ENCODE measurements at places on chromosomes 6 and 20.

GRCh38 chr20:39778847-39779604, 816.9 kb downstream of the DHX35 start:
- no peak for DNase-seq

GRCh38 chr6:87656857-87657256, 45.2 kb downstream of the AKIRIN2 start:
- no peak for DNase-seq

DNA sequence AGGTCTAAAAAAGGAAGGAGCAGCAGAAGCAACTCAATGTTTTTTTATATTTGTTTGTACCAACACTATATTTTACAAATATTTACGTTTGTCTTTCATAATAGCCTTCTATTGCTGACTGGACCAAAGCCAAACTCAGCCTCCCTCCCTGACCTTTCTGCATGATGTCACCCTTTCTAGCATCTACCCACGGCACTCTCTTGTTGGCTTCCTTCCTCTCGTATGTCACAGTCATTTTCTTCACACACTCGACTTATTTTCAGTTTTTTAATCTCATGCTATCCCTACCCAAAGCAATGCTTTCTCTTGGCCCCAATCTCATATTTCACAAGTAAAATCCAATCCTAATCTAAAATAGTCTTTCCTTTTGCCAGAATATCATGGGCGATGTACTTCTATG, 16.3 kb upstream of the FAM8A1 start:
- DNase-seq: peak; percentile 66

GRCh38 chr6:111982681-111983080, 71.2 kb upstream of the CCN6 start:
- DNase-seq: no peak

DNA sequence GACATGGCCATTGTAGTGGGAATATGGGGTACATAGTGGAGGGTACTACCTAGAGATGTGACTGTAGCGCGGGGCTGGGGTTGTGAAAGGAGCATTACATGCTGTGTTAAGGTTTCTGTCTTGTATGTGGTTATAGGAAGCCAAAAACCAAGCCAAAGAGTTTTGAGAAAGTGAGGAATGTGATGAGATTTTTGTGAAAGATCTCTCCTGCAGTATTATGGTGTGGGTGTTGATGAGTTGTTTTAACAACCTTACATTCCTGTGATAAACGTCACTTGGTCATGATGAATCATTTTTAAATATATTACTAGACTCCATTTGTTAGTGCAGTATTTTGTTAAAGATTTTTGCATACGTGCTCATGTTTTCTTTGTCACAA, 48.9 kb downstream of the ZFAND3 start:
- peak; percentile 17 for DNase-seq

DNA sequence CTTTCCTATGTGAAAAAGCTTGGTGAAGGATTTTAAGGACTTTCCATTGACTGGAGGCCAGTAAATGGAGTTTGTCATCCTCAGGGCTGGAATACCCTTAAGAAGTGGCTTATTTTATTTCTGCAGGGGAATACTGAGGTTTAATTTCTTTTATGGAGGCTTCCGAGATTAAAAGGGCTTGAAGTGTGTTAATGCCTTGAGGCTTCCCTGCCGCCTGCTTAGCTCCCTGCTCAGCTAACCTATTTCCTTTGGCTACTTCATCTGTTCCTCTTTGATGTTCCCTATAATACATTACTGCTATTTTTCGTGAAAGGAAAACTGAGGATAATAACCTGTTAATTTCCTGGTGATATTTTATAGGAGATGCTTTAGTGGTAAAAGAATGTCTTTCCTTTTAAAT, 44.2 kb downstream of the HLA-DPB1 start:
- no peak for DNase-seq

DNA sequence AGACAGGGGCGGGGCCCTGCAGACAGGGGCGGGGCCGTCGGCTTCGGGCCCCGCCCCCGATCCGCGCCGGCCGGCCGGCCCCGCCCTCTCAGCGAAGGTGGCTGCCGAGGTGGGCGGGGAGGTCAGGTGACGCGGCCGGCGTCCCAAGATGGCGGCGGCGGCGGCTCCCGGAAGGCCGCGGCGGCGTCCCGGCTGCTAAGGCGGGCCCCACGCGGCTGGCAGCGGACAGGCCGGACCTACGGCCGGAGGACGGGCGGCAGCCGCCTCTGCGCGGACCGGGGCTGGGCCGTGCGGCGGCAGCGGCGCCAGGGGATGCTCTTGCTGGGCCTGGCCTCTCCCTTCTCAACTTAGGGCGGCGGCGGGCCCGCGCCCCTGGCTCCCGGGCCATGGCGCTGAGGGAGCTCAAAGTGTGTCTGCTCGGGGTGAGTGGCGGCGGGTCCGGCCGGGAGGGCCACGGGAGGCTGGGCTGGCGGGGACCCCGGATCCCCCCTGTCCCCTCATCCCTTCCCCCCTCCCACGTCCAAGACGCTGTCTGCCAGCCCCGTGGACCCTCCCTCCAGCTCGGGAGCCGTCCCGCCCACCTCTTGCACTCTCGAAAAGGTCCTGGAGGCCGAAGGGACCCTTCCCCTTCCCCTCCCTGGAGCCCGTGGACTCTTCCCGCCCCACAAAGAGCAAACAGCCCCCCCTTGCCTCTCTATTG, at the start of gene RAB22A:
RAB22A (plus strand) TSS at position 125 of the 700 bp plus-strand sequence; CDS start at position 387, 262 bp downstream.
- DNase-seq: peak; percentile 19

GRCh38 chr6:126180585-126180984, 159.3 kb upstream of the CENPW start:
- DNase-seq: no peak

GRCh38 chr6:56875961-56876360, 78.9 kb upstream of the BEND6 start:
- DNase-seq: no peak

DNA sequence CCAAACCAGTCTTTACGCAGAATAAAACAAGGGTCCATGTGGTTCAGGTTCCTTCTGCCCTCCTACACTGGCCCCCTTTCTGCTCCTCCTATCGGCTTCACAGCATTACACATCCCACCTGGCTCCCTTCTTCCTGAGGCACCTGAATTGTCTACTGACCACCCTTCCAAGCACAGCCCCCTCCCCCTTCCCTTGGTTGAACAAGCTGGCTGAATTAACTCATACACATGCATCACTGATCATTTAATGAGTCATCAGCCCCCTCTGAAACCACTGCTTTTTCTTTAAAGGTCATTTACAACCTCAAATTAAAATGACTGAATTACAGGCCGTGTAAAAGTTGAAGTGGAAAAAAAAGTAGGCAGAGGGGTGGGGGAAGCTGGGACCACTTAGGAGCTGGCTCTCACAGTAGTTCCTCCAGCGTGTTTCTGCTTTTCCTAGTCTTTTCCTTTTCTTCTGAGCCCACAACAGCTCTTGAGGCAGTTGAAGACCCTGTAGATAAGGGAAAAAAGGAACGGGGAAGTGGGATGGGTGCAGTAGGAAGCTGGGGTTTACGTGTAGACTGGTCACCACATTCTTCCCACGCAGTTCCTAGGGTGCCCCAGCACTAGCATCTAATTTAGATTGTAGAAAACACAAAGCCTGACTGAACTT, 67.6 kb downstream of the FYN start:
- DNase-seq: no peak

DNA sequence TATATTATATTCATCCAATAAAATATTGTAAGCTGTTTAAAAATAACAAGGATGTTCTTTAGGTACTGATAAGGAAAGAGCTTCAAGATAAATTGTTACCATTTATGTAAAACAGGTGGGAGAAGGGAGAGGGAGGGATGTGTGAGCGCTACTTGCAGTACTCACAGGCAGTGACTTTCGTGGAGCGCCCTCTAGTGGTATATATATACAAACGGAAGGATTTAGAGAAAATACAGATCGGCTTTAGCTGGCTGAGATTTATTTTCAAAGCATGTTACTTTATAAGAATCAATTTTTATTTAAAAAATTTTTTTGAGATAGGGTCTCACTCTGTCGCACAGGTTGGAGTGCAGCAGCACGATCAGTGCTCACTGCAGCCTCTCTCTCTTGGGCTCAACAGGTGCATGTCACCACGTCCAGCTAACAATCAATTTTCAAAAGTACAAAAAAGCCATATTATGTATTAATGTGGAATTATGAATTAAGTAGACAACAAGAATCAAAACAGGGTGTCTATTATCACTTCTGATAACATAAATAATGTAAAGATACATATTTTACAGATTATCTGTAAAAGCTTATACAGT, 3.3 kb upstream of the MOG start:
- peak; percentile 45 for DNase-seq

- DNase-seq: no peak
Measured at GRCh38 chr6:130697271-130697994, 129.8 kb upstream of the SMLR1 start.

GRCh38 chr20:14264869-14265268, 72.5 kb downstream of the FLRT3 start:
- DNase-seq: no peak

- no peak for DNase-seq
Measured at GRCh38 chr20:59082077-59082740, 39.6 kb upstream of the PRELID3B start.

DNA sequence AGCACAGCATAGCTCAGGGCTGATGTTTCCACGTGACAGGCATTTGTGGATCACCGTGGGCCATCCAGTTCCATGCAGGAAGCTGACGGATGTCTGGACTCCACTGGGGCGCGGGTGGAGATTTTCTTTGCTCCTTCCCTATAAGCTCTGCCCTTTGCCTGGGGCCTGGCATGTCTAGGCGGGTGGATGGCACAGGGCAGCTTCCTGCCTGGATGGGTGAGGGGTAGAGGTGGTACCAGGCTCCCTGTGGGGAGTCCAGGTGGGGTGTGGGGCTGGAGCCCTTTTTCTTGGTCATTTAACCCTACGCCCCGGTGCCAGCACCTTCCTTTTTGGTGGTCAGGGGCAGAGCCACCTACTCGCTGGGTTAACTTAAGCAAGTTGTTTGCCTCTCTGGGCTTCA, 10.4 kb downstream of the FAM110A start:
- no peak for DNase-seq

GRCh38 chr6:136975089-136975715, 53.1 kb downstream of the SLC35D3 start:
- no peak for DNase-seq

- DNase-seq: no peak
Measured at GRCh38 chr6:43127180-43127579, 43.9 kb upstream of the SRF start.

GRCh38 chr6:73519926-73520687, 725 bp downstream of the EEF1A1 start:
- peak; percentile 41 for DNase-seq

GRCh38 chr6:97394160-97394748, 111.2 kb upstream of the MMS22L start:
- DNase-seq: peak; percentile 36

- DNase-seq: no peak
Measured at GRCh38 chr20:63538204-63539091, 1.3 kb upstream of the PTK6 start.
